ENCODE measurements at places on chromosomes 3 and 15.

- no peak for DNase-seq
Observed at GRCh38 chr15:68424754-68425390, 7.1 kb downstream of the ITGA11 start.

- no peak for DNase-seq
Observed at GRCh38 chr3:178777718-178778411, 241.6 kb downstream of the KCNMB2 start.

DNA sequence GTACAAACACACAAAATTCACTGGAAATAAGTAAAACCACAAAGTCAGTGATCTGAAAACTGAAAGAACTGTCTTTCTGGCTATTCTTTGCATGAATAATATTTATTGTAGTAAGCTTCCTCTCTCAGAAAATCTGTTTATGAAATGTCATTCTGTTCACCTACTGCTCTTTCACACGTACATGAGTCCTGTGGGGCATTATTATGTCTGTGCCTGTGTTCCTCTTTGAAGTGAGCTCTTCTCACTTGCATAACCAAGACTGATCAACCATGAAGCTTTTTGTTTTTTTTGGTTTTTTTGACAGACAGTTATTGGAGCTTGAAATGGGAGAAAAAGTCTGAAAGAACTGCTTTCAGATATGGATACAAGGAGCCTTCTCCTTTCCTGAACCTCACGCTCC lies 195.8 kb downstream of the PLCH1 start:
- DNase-seq: no peak

GRCh38 chr3:122758877-122759560 lies 34.6 kb downstream of the HSPBAP1 start:
- no peak for DNase-seq

GRCh38 chr15:87038404-87038803 lies 958.7 kb downstream of the AGBL1 start:
- no peak for DNase-seq

GRCh38 chr3:142973217-142974009 lies 9.9 kb upstream of the PAQR9 start:
- no peak for DNase-seq

DNA sequence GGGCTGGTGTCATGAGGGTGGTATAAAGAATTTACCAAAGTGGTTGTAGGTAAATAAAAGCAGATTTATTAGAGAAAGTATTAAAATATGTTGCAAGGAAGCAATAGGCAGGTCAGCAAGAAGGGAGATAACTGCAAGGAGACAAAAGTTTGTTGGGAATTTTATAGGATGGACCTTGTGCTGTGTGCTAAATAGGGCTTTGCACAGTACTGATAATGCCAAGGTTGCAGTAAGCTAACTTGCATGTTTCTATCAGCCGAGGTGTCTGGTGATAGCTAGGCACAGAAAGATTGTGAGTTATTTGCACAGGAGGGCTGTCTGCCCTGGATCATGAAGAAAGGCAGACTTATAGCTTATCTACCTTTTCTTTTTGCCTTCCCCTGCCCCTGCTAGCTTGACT lies 102.5 kb upstream of the SPRED1 start:
- no peak for DNase-seq

DNA sequence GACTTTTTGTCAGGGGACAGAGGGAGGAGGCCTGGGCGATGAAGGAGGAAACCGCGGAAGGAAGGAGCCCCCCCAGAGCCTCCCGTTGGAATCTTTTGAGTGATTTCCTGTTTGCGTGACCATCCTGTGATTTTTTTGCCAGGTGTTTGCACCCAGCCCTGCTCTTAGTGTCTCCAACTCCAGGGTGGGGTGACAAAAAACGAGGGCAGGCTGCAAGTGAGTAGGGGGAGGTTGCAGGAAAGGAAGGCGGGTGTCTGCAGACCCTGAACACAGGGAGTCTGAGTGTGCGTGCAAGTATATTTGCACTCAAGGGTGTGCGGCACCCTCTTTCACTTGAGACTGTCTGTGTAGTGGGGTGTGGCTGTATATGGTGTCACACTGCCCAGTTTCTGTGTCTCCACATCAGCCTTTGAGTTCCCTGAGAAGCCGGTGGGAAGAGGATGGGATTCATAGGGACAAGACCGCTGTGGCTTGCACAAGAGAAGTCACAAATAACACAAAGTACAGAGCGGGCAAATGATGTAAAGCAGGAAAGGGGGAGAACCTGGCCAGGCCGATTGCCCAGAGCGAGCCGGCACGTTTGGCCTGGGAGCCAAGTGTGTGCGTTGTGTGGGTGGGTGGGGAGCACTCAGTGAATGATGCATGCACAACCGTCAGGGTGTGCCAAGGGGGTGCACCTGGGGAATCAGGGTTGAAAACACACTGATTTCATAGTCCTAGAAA lies 6.6 kb downstream of the ISLR2 start:
- no peak for DNase-seq

Data from esophagus squamous epithelium (tissue), 5 donors.